ENCODE measurements at places on chromosomes 3 and 15.

DNA sequence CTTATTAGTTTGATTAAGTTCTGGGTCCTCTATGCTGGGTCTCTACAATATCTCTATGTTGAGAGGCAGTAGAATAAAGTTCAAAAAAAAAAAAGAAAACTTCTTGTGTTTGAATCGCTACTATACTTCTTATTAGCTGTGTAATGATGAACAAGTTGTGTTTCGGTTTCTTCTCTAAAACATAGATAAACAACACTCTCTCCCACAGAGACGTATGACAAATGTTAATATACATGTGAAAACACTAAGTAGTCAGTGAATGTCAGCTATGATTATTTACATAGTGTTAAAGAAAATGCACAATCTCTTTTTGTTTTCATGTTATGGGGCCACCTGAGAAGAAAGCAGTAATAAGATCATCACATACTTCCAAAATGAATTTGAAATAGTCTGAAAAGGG, 45.3 kb downstream of the ACAP2 start:
- DNase-seq: no peak

- DNase-seq: no peak
Observed at GRCh38 chr3:154029926-154030325, 91.3 kb upstream of the ARHGEF26 start.

DNA sequence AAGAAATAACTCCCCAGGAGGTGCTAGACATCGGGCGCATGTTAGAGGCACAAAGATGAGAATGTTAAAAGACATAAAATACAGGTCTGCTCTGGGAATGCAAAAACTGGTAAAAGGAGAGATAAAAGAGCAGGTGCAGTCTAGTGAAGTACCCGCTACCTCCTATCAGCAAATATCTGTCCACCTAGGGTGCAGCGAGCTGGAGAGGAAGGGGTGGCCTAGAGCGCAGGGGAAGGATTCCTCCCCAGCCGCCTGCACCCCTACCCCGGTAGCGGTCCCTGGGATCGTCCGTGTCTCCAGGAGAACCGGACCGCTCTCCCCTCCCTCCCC, 237 bp upstream of the ZNF662 start:
- DNase-seq: no peak

DNA sequence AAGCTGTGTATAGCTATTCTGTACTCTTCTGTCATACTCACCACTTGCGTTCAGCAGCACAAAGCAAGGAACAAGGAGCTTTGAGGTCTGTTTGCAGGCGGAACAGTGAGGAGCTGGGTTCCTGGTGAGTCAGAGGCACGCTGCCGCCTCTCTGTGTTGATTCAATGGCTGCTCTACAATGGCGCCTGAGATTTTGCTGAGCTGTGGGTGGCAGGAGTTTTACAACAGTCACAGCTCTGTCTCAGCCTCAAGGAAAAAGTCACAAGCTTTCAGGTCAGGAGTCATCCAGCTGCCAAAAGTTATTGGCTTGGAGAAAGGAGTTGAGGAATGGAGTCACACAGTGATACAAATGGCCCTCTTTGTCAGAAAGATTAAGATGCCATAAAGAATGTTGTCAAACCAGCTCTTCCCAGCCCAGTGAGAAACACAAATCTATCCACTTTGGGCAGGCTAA, 98.1 kb downstream of the SSR3 start:
- DNase-seq: no peak

Measured in osteocyte (in vitro differentiated cells).